ENCODE measurements at places on chromosomes 2 and 18.

DNA sequence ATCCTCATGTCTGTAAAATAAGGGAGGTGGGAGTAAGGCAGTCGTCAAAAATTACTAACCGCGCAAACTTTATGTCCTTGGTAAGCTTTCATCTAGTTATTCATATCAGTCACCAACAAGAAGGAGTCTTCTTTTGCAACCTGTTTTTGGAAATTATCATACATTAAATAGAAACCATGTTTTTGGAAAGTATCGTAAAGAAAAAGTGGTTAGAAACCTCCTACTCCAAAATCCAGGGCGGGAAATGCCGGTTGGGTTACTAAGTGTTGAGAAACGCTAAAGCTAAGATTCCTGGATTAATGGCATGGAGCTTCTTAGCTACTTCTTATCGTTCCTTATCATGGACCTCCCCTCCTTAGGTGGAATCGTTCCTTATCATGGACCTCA, 778 bp downstream of the BBS5 start:
- no peak for DNase-seq

DNA sequence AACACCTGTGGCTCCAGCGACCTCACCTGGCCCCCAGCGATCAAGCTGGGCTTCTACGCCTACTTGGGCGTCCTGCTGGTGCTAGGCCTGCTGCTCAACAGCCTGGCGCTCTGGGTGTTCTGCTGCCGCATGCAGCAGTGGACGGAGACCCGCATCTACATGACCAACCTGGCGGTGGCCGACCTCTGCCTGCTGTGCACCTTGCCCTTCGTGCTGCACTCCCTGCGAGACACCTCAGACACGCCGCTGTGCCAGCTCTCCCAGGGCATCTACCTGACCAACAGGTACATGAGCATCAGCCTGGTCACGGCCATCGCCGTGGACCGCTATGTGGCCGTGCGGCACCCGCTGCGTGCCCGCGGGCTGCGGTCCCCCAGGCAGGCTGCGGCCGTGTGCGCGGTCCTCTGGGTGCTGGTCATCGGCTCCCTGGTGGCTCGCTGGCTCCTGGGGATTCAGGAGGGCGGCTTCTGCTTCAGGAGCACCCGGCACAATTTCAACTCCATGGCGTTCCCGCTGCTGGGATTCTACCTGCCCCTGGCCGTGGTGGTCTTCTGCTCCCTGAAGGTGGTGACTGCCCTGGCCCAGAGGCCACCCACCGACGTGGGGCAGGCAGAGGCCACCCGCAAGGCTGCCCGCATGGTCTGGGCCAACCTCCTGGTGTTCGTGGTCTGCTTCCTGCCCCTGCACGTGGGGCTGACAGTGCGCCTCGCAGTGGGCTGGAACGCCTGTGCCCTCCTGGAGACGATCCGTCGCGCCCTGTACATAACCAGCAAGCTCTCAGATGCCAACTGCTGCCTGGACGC, 4.9 kb downstream of the GPR35 start:
- DNase-seq, result no peak

- peak; percentile 61 for DNase-seq
Observed at GRCh38 chr2:106839849-106840595, 45.9 kb downstream of the ST6GAL2 start.

DNA sequence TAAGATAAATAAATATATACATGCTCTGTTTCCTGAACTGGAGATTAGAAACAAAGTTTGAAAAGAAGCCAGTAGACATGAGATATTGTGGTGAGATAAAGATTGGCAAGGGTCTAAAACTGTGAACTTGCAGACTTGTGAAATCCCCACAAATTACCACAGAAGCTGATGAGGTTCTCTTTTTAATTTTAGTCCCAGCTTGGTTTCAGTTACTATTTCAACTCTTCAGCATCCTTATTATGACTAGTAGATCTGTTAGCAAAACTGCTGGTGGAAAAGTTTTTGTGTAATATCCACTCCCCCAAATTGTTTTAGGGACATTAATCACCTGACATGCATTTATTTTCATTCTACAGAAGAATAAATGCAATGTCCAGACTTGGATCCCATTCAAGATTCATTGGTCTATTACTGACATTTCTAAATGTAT, 20.8 kb downstream of the RASGRP3 start:
- no peak for DNase-seq

DNA sequence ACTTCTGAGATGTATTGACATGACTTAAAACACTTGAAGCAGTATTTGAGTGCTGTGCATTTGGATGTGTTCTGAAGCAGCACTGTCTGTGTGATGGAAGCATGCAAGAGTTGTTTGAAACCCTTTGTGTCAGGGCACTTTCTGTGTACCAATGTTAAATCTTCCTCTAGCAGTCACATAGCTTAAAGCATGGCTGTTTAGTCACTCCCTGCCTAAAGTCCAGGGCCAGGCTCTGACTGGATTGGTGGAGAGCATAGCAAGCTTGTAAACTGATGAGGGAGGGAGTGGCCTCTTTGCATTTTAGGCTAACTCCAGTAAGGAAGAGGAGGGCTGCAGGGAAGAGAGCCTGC, 73.5 kb downstream of the MYO1B start:
- DNase-seq, result no peak

GRCh38 chr2:197506658-197507057, 6.5 kb downstream of the HSPE1 start:
- DNase-seq, result no peak

DNA sequence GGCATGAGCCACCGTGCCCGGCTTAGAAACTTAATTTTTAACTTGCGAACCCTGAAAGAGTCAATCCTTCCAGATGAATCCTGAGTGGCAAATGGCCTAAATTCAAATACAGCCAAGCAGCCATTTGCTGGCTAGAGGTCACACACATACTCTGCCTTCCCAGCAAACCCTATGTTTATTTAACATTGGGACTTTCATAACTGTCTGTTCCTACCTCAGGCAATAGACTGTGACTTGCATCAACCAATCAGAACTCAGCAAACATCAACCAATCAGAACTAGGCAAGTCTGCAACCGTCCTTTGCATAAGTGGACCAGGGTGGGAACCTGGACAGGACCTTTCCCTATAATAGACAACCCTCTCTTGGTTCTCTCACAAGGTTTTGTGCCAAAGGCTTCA, 127.5 kb downstream of the DTNB start:
- no peak for DNase-seq

DNA sequence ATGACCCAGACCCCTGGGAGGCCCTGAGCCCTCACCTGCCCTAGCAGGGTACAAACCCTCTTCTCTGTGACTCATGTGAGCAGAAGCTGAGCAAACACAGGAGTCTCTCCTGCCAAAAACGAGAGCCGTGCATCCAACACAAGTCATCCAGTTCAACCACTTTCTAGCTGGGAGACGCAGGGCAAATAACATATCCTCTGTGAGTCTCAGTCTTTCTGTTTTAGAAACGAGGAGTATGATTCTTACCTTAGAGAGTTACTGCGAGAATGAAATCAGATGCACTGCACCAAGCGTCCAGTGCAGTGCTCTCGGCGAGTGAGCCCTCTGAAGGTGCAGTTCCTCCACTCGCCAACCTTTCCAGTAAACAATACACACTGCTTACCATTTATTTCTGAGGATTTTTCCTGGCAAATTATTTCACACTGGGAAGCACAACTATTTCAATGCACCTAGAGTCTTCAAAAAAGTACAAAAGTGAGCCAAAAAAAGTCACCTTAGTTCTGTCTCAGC, 331.8 kb upstream of the MYT1L start:
- peak; percentile 13 for DNase-seq

GRCh38 chr2:11742317-11742701, 4.1 kb upstream of the LPIN1 start:
- DNase-seq, result no peak

- DNase-seq, result no peak
Observed at GRCh38 chr2:230347659-230348305, 20.8 kb downstream of the SP140L start.

GRCh38 chr2:216553093-216553478, 54.4 kb downstream of the RPL37A start:
- no peak for DNase-seq

DNA sequence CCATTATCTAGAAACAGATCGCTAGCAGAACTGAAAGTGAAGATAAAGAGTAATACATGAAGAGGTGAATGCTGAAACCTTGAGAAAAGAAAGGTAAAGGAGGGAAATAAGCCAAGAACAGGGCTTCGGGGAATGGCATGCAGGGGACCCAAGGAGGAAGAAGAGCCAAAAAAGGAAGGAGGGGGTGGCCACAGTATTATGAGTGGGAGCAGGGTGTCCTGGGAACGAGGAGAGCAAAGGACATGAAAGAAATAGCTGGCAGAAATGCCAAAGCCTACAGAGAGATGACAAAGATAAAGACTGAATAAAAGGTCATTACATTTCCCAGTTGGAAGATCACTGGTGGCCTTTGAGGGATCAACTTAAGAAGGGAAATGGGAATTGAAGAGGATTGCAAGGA, 82.9 kb downstream of the ACTR3 start:
- no peak for DNase-seq

DNA sequence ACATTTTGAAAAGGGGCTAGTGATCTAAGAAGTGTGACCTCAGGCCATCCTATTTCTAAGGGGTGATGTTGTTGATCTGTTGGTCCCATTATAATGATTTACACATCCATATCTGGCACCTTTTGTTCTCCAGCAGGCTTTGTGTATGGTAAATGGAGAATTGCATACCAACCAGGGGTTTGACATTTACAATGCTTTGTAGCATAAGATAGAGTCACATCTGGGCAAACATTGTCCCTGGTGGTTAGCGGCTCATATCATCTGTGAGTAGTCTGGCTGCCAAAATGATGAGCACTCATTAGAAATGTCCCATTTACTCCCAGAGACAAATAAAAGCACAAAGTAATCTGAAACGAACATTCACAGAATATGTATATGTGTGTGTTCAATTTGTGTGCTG, 1775.5 kb upstream of the CELF4 start:
- DNase-seq, result no peak

GRCh38 chr2:200624026-200624425, 38.2 kb downstream of the AOX1 start:
- DNase-seq, result no peak

DNA sequence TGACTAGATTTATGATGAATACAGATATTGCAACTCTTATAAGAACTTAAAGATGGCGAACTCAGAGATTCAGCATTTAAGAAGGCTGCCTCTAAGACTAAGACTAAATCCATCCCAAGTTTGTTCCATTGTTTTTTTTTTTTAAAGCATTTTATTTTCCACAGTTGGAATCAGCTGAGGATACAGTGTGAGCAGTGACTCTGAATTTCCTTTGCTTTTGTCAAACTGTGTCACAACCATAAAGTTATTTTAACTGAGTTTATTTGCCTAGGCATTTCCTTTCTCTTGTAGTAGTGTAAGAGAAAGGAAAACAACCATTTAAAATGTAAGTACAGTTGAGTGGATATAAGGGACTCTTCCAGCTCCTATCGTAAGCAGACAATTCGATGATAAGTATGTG, 63.9 kb downstream of the ZEB2 start:
- no peak for DNase-seq

DNA sequence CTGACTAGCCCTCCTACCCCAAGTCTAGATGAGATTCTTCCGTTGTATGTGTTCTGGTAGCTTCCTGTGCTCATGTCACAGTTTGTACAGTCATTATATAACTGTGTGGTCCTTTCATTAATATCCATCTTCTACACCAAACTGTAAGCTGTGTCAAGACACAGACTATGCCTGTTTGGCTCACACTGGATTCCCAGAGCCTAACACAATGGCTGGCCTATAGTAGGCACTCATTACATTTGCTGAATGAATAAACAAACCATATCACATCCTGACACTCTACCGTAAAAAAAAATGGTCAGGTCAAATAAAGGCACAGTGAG, 72.6 kb downstream of the ANKRD44 start:
- DNase-seq, result no peak

DNA sequence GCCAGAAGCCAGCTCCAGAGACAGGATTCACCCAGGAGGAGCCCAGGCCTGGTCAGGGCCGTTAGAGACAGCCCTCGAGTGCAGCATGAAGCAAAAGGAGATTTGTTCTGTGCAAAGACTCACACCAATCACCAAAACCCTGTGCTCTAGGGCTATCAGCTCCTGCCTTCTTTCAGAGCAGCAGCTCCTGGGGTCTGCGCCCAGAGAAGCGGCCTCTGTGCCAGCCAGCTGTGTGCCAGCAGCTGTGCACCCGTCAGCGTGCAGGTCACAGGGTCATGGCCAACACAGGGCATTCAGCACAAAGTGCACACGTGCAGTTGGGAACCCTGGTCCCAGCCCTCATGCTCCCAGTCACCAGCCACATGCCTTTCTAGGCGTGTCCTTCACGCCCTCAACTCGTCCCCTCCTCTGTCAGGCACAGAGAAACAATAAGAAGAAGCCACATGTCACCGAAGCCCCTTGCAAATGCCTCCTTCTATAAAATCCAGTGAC, 49.3 kb downstream of the ZNF516 start:
- no peak for DNase-seq

- DNase-seq, result no peak
Observed at GRCh38 chr2:159737917-159738296, 25.6 kb downstream of the MARCHF7 start.

- no peak for DNase-seq
Observed at GRCh38 chr2:24690524-24690923, 102.7 kb downstream of the PTRHD1 start.

DNA sequence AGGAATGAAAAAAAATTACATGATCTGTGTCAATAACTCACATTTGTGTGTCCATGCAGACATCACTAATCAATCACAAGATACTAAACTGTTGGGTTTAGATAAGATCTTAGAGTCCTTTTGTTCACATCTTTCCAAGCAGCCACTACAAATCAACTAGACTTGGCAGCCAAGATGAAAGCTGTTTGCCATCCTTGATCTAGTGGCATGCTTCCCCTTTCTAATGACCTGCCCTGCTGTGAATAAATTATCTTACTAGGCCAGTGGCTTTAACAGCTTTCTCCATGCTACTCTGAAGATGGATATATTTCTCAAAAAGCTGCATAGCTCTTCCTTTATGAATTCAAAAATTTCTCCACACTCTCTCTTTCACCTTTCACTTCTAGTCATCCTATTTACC, 1338.0 kb upstream of the ACVR2A start:
- no peak for DNase-seq

GRCh38 chr2:191265311-191266170, 20.3 kb downstream of the MYO1B start:
- no peak for DNase-seq

DNA sequence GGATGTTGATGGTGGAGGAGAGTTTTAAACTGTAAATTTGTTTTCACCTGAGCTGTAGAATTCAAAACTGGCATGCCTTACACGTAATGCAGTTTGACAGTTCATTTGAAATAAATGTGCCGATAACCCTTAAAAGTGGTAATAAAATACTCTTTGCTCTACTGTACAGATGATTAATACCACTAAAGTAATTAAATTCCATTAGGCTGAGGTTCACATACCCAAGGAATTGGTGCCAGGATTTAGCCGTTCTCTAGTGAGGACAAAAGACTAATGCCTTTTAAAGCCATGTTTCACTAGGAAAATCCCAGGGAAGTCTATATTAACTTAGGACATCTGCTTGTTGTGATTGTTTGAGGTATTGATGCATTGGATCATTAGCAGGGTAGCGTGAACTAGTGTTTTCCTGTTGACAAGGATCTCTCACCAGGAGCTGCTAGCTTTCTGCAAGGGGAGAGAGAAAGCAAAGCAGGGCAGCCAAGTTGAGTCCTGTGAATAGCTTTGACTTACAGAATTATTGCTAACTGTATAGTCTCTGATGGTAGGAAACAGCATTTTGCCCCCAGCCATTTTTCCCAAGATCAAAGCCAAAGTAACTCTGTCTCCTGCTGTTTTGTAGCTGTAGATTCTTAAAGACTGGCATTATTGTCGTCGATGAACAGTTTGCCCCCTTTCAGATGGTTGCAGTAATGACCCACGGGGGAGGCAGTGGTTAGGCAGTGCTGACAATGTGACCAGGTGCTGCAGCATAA, 280.9 kb upstream of the FANCL start:
- DNase-seq, result no peak

- no peak for DNase-seq
Observed at GRCh38 chr2:29064346-29064715, 10.0 kb downstream of the PCARE start.

- no peak for DNase-seq
Observed at GRCh38 chr2:233012301-233012971, 620 bp downstream of the NGEF start.
